ENCODE measurements at places on chromosomes 13 and 19. TPM values are rescaled to one million over a fixed set of nuclear protein-coding genes. Genes with fewer than 3 reads are reported as not detected.

Gene GARRE1
- 41.3 TPM for total RNA-seq

Gene RFPL4AL1
- not detected for total RNA-seq

Gene RNF17
- total RNA-seq, result not detected

GRCh38 chr13:93689333-93689732 is 462.7 kb downstream of the GPC6 start:
- no peak for DNase-seq

GRCh38 chr19:2446381-2446780 is 10.4 kb downstream of the LMNB2 start:
- no peak for DNase-seq

- no peak for DNase-seq
Observed at GRCh38 chr19:56201973-56202372, at the start of gene ZSCAN5C. TSS of gene ZSCAN5C (plus strand) at chr19:56202273. CDS start at chr19:56205914, 3,641 bp downstream.

GRCh38 chr19:10852098-10852800 is 4.0 kb downstream of the C19orf38 start:
- no peak for DNase-seq

DNA sequence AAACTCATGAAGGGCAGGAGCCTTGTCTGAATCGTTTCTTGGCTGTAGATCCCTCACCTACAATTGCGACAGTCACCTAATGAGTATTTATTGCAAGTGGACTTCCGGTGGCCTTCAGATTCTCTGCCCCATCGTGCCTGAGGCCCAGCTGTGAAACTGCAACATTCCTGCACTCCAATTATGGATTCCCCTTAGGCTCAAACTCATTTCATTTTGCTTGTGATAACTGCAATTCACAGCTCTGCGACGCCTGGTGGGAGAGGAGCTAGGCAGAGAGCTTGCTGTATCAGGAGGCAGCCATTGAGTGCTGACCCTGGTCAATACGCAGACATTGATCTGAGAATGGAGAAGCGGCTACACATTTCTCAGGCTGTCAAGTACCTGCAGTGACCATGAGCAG is 59.0 kb downstream of the CCDC70 start:
- no peak for DNase-seq

GRCh38 chr13:78193846-78194245 is 275.2 kb upstream of the EDNRB start:
- DNase-seq, result no peak

DNA sequence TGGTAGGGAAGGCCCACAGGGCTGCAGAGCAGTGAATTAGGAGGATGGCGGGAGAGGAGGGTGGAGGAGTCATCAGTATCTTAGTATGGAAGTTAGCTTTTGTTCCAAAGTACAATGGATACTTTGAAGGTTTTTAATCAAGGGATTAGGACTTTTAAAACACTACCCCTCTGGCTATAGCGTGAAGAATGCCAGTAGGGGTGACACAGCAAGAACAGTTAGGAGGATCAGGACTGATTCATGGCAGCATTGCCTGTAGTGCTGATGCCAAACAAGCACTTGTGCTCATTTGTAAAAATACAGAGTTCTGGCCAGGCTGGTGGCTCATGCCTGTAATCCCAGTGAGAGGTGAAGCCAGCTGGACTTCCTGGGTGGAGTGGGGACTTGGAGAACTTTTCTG is 46.2 kb downstream of the SKA3 start:
- no peak for DNase-seq

DNA sequence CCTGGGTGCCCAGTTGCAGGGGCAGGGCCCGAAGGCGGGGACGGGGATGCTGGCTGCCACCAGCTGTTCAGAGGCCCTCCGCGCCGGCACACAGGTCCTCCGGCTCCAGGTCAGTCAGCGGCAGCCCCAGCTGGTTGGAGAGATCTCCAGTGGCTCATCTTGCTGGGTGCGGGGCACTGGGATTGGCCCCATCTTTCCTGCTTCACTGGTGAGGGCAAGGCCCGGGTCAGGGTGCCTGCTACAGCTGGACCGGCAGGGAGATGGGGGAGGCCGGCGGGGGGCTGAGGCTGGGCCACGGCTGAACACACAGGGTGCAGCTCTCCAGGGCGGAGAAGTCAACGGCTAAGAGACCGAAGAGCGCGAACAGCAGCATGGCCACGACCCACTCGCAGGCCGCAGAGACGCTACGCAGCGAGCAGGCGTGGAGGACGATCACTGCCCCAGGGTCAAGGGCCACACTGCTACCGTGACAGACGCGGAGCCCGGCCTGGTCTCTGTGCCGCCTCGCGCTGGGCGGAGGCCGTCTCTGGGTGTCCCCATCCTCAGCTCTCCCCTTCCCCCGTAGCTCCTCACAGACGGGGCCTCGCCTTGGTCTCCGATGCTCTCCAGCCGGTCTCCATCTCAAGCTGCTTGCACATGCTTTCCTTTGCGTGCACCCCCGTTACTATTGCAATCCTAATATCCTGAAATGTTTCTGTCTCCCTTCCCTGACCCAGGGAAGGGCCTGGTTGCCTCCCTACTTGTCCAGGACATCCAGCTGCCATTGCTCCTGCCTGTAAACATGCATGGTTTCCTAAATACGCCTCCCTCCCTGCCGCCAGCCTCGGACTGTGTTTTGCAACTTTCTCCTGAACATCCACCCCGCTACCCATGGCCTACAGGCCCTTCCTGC is 12.3 kb downstream of the TMEM150B start:
- DNase-seq, result no peak

GRCh38 chr19:49415102-49415809 is 8.0 kb downstream of the PTH2 start:
- DNase-seq, result no peak

DNA sequence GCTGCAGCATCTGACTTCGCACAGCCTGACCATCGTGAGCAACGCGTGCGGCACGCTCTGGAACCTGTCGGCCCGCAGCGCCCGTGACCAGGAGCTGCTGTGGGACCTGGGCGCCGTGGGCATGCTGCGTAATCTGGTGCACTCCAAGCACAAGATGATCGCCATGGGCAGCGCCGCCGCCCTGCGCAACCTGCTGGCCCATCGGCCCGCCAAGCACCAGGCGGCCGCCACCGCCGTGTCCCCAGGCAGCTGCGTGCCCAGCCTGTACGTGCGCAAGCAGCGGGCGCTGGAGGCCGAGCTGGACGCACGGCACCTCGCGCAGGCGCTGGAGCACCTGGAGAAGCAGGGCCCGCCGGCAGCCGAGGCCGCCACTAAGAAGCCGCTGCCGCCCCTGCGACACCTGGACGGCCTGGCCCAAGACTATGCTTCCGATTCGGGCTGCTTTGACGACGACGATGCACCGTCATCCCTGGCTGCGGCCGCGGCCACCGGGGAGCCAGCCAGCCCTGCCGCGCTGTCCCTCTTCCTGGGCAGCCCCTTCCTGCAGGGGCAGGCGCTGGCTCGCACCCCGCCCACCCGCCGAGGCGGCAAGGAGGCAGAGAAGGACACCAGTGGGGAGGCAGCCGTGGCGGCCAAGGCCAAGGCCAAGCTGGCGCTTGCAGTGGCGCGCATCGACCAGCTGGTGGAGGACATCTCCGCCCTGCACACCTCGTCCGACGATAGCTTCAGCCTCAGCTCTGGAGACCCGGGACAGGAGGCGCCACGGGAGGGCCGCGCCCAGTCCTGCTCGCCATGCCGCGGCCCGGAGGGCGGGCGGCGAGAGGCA is 13.6 kb downstream of the C19orf25 start:
- DNase-seq, result no peak

GRCh38 chr19:30469774-30470173 is 97.6 kb downstream of the ZNF536 start:
- no peak for DNase-seq

DNA sequence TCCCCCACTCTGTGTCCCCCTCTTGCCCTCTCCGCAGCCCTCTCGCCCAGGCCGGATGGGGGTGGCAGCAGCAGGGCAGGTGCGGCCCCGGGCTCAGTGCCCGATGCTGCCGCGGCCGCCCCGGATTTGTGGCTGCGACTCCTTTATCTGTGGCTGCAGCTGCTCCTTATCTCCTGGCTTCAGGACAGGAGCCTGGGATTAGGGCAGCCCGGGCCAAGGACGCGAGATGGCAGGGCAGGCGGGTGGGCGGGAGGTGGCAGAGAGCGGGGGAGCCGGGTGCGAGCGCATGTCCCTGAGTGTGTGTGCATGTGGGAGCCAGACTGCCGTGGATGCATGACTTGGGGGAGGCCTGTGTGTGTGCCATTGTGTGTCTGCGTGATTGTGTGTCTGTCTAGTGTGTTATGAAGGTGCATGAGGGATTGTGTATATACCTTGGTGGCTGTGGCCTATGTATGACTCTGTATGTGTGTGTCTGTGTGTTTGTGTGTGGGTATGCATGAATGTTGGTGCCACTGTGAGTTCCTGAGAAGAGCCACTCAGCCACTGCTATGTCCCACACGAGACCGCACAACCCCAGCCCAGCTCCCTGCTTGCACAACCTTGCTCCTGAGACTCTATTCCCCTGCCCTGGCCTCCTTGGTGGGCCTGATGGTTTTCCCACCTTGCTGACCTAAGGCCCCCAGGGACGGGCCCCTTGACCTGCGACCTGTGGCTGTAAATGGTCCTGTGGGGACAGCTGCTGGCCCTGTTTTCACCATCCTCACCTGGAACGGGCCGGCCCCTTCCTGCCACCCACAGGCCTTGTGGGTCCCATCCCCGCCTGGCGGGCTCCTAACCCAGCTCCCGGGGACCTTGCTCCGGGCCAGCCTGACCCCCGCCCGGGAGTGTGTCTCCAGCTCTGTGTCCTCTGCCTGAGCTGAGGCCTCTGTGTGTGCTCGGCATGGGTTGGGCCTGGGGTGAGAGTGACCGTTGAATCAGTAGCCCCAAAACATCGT is 5.3 kb upstream of the NRTN start:
- no peak for DNase-seq

- no peak for DNase-seq
Observed at GRCh38 chr13:73168953-73169401, 110.2 kb downstream of the KLF5 start.

All from upper lobe of right lung (tissue), 1 donor.